ENCODE measurements at places on chromosomes 7 and 10. TPM values are rescaled to one million over a fixed set of nuclear protein-coding genes. Genes with fewer than 3 reads are reported as not detected.

The BTBD16 gene
- not detected for total RNA-seq

The GHRHR gene
- total RNA-seq = not detected

The DYNC1I1 gene
- total RNA-seq = not detected

The EFCAB10 gene
- not detected for total RNA-seq

The HSPA12A gene
- total RNA-seq = 0.74 TPM

The LRRC18 gene
- total RNA-seq = not detected

The DPYSL4 gene
- total RNA-seq = 15.2 TPM

The CYCS gene
- total RNA-seq = 237 TPM

The TEX36 gene
- not detected for total RNA-seq

The VGF gene
- total RNA-seq = 0.11 TPM

The ASZ1 gene
- total RNA-seq = not detected

The FZD8 gene
- total RNA-seq = 0.16 TPM

The INPP5F gene
- total RNA-seq = 12.6 TPM

The JAZF1 gene
- total RNA-seq = 6.9 TPM

The OPN1SW gene
- total RNA-seq = not detected

Data from activated CD4-positive, alpha-beta T cell treated with anti-CD3 and anti-CD28 coated beads for 36 hours (primary cell).